Fibroblast of skin of scalp (primary cell): ENCODE measurements at places on chromosomes 1 and 21.

GRCh38 chr1:203407296-203407695, 56.4 kb upstream of the FMOD start:
- no peak for DNase-seq

- no peak for DNase-seq
These were observed 25.3 kb downstream of the FMO2 start for GRCh38 chr1:171210355-171210754.

- DNase-seq: peak; percentile 80
These were observed 250.1 kb downstream of the KCNH1 start for GRCh38 chr1:210883821-210884220.

GRCh38 chr1:84510165-84510564, 3.8 kb upstream of the GNG5 start:
- DNase-seq: no peak

DNA sequence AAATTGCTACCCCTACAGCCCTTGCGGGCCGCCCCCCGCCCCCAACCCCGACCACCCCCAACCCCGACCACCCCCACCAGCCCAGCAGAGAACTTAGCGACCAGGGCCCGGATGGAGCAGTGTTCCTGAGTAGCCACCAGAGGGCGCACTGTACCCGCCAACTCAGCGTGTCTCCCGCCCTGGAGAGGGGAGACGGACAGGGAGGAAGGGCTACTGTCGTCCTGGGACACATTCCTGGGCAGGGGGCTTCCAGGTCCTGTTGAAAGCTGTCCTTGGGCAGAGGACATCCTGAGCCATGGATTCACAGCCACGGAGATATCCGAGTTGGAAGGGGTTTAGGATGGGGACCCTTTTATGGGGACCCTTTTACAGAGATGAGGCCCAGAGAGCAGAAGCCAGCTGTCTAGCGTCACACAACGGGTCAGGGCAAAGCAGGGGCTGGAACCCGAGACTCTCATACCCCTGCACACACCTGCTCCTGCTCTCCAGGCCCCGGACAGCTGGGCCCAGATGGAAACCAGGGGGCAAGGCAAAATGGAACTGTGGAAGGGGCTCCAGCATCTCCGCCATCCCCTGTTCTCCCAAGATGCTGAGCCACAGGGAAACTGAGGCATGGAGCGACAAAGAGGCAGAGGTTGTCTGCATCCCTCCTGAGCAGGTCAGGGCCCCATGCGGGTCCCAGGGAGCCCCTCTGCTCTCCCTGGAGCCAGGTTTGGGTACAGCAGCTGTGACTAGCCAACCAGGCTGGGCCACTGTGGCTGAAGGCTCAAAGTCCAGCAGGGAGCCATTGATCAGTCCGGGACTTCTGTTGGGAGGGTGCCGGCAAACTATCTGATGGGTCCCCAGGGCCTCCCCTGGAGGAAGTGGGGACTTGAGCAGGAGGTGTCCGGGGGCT, 25.0 kb upstream of the LAPTM5 start:
- peak; percentile 65 for DNase-seq

- DNase-seq: peak; percentile 99
These were observed at the start of gene ARID1A for GRCh38 chr1:26695356-26696118. TSS of gene ARID1A (plus strand) at chr1:26696015. CDS start at chr1:26696404, 389 bp downstream.

GRCh38 chr1:44696789-44697345, 22.4 kb downstream of the ARMH1 start:
- DNase-seq: no peak

DNA sequence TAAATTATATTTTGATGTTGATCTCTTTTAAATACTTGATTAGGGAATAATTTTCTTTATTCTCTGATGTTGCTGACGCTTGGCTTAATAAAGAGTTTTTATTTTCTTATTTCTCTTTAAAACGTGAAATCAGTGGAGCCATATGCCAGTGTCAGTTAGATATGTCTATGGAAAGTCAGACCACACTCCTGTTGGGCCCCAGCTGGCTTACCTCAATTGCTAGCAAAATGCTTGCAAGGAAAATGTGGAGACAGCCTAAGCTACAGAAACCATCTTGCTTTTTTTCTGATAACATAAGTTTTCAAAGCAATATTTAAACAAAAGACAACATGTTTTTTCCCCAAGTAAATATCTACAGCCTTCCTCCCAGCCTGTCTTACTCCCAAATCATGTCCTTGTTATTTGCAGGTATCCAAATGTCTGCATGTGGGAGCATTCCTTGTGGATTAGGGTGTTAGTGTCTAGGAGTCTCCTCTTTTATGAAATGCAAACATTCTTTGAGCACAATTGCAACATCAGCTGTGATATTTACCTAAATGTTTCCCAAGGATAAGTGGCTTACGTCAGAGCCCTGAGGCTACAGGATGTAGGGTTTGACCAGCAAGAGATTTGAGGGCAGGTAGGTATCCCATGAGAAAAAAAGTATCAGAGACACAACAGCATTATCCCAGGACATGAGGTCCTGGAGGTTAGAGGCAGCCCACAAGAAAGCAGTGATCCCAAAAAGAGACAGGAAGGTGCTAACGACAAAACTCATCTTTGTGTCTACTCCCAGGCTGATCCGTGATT, 117.2 kb upstream of the KCNJ15 start:
- no peak for DNase-seq

DNA sequence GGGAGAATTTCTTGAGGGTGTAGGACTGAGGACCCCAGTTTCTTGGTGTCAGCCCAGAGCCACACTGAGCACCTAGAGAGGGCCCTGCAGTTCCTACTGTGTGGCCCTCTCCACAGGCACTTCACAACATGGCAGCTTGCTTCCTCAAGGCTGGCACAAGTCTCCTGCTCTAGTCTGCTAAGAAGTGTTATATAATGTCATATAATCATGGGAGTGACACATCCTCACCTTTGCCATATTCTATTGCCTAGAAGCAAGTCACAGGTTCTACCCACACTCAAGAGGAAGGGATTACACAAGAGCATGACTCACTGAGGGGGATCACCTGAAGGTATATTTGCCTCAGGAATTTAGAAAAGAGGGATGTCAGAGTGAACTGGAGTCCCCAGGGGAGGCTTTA, 5.5 kb upstream of the SNX27 start:
- DNase-seq: no peak

GRCh38 chr1:7808253-7808844, 24.3 kb downstream of the PER3 start:
- DNase-seq: peak; percentile 33

- DNase-seq: no peak
These were observed 436.0 kb upstream of the NR5A2 start for GRCh38 chr1:199591468-199591867.

DNA sequence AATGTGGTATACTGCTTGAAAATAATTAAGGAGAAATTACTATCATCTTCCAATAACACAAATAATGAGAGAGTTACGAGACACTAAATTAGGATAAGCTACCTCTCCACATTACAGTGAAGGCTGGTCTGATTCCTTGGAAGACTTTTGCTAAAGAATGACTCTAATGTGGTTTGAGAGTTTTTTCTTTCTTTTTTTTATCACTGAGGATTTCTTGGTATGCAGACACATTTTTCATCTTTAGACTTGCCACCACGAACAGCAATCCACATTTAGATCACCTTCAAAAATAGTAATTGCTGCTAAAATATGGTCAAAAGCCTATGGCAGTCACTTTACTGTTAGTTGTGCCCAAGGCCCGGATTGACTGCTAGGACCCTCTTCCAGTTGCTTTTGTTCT, 16.6 kb upstream of the TMEM35B start:
- peak; percentile 29 for DNase-seq

- peak; percentile 61 for DNase-seq
These were observed 20.8 kb upstream of the SCYL3 start for GRCh38 chr1:169914531-169914930.

DNA sequence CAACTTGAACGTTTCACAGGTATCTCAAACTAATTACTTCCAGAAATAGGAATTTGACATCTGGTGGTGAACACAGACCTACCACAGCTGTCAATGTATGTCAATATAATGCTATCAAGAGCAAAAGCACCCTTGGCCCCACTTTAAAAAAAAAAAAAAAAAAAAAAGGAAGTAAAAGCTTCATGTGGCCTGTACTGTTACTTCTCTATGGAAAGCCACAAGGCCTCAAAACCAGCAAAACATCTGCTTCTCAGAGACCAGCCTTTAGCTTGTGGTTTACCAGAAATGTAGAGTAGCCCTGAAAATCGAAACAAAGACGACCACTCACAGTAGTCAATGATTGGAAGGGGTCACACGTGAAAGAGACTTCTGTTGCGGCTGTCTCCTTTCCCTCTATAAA, 109.6 kb downstream of the SLC45A1 start:
- no peak for DNase-seq

DNA sequence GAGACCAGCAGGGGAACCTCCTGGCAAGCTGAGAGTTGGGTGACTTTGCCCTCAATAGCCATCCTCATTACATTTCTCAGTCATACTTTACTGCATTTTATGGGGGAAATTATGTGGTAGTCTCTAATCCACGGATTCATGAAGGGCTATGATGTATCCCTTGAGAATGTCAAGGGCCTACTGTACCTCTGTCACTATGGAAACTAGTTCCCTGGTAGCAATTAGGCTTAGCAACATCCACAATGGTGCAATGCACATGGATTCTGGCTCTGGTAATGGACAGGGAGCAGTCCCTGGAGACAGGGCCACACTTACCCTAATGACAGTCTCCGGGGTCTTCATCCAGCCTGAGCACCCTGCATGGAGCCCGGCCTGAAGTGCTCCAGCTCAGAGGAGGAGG, 26.5 kb downstream of the LRRN2 start:
- DNase-seq: no peak

- DNase-seq: no peak
These were observed 21.2 kb downstream of the AGRN start for GRCh38 chr1:1041092-1041523.

- no peak for DNase-seq
These were observed 7.0 kb downstream of the S100B start for GRCh38 chr21:46597896-46598343.

DNA sequence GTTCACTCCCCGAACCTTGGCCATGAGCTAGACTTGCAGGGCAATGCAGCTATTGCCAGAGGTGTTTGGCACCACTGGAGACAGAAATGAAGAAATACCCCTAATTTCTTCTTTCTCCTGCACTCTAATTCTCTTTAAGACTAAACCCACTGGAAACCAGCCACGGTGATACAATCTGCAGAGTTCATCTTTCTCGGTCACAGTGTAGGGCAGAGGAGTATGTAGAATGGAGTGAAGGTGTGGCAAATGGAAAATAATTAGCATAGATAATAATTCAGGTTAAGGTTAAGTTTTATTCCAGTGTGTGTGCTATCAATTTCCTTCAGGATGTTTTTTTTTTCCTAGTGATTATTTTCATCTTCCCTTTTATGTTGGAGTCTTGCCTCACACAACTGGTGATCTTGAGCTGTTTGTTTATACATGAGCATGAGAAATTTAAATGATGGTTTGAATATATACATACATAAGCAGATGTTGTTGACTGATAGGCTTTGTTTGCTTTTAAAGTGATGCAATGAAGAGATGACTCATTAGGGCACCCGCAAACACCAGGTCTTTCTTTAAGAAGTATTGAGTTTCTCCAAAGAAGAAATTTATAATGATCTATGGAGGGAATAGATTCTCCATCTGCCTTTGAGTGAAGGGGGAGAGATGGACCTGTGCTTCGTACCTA, 81.9 kb downstream of the SPATA17 start:
- DNase-seq: no peak

DNA sequence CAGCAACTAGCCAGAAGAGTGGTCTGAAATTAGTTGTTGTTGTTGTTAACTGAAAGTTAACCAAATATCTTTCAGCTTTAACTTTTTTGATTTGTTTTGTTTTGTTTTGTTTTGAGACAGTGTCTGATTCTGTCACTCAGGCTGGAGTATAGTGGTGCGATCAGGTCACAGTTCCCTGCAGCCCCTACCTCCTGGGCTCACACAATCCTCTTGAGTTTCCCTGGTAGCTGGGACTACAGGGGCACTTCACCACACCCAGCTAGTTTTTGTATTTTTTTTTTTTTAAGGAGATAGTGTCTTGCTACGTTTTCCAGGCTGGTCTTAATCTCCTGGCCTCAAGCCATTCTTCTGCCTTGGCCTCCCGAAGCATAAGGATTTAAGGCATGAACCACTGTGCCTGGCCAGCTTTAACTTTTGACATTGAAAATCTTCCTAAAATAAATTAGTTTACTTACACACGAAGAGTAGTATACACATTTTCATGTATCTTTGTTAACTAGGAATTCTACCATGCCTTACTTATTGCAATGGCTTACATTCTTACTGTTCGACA, 45.0 kb downstream of the GNG12 start:
- no peak for DNase-seq

GRCh38 chr1:41783189-41783639, 135.5 kb downstream of the HIVEP3 start:
- DNase-seq: peak; percentile 86

- DNase-seq: no peak
These were observed 1546.2 kb downstream of the BRINP3 start for GRCh38 chr1:188931506-188931905.

GRCh38 chr21:31346256-31346821, 2.3 kb upstream of the TIAM1 start:
- peak; percentile 30 for DNase-seq

- DNase-seq: no peak
These were observed 17.5 kb downstream of the PDE9A start for GRCh38 chr21:42670884-42671283.

DNA sequence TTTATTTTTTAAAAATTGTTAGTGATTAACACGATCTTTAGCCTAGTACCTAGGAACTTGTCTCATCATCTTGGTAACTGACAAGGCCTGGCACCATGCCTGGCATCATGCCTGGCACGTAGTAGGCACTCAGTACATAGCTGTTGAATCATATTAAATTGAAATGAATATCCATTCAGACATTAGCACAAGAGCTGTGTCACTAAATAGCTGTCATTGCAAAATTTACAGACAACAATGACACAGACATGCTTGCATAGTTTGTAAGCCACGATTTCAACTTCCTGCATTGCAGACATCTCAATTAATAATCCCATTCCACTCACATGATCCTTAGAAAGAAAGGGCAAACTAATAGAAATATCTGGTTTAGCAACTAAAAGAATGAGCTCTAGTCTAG, 15.4 kb upstream of the PHACTR4 start:
- DNase-seq: peak; percentile 77

DNA sequence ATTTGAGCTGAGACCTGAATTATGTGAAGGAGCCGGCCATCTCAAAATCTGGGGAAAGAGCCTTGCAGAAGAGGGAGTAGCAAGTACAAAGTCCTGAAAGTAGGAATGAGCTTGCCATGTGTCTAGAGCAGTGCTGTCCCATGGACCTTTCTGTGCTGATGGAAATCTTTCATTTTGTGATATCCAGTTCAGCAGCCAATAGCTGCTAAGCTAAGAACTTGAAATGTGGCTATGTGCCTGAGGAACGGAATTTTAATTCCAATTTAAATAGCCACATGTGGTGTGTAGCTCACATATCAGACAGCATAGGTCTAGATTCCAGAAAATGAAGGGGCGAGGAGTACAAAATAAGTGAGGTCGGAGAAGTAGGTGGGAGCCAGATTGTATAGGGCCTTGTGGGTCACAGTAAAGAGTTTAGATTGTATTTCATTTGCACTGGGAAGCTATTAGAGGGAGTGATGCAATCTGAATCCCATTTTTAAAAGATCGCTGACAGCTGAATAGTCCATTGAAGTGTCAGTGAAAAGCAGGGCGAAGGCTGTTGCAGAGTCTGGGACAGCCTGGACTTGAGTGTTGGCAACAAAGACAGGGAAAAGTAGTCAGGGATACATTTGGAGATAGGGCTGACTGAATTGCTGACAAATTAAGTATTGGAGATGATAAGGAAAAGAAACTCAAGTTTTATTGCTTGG, 80.3 kb downstream of the TMEM200B start:
- DNase-seq: peak; percentile 7
